ENCODE measurements at places on chromosomes 2 and 18. TPM values are rescaled to one million over a fixed set of nuclear protein-coding genes. Genes with fewer than 3 reads are reported as not detected.

The TNFRSF11A gene
- 0.17 TPM for total RNA-seq

DNA sequence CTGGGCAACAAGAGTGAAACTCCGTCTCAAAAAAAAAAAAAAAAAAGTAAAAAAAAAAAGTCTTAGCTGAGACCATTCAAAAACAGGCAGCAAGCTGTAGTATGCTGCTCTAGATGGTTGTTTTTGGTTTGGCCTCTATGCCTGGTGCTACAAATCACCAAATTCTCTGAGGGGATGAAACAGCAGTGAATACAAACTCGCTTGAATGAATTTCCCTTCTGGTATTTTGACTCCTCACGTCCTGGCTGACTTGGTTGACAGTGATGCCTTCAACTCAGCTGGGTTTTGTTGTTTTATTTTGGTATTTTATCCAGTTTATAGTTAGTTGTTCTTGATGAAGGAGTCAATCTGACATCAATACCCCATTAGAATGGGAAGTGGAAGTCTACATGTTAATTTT lies 3.3 kb upstream of the TCF7L1 start:
- no peak for DNase-seq

DNA sequence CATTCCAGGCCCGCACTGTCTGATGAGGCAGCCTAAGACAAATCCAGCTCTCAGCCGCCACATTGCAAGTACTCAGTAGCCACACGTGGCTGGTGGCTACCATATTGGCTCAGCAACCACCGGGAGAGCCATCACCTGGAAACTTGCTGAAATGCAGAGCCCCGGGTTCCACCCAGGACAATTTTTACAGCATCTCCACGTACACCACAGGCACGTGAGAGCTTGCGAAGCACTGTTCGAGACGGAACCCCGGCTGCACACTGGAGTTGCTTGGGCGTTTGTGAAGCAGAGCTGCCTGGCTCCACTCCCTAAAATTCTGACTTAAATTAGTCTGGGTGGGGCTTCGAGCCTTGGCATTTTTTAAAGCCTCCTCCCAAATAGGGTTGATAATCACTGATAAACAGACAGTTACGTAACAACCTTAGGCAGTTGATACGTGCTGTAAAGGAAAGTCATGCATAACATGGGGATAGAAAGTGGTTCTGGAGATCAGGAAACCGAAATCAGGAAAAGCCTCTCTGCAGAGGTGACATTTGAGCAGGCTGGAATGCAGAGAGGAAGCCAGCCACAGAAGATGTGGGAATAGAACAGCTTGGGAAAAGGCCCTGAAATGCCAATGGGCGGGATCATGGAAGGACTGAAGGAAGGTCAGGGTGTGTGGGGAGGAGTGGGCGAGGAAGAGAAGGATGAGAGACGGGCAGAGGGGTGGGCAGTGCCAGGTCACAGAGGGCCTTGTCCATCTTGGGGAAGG lies 6.2 kb downstream of the ASAP2 start:
- DNase-seq: no peak

- no peak for DNase-seq
Observed at GRCh38 chr2:14292964-14293363, 339.6 kb upstream of the LRATD1 start.

GRCh38 chr2:239960929-239961661 lies 64.0 kb downstream of the NDUFA10 start:
- no peak for DNase-seq

GRCh38 chr2:192828175-192828574 lies 633.4 kb upstream of the TMEFF2 start:
- DNase-seq: no peak

DNA sequence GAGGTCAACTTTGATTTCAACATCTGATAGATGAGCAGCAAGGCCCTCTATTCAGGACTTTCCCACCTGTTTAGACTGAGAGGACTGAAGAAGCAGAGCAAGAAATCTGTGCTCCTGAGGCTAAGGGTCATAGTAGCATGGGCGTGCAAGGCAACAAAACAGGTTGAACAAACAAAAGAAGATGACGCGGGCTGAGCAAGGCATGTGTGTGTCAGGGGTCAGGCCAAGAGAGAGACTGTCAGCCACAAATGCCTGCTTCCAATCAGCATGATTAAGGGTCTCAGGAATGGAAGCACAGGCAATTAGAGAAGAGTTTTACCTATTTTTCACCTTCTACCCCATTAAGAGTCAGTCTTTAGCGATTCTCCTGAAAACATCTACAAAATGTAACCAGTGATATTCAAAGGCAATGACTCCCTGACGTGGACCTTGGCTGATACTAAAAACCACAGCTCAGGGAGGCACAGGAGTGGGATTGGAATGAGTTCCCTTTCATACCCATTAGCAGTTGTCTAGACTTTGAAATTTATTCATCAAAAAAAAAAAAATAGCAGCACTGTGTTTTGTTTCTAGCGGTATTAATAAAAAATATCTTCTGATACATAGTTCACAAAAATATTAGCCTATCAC lies 81.9 kb downstream of the DYNAP start:
- DNase-seq: no peak

The ICOS gene
- not detected for total RNA-seq

The RMDN2 gene
- total RNA-seq: 2.4 TPM

The ZAP70 gene
- total RNA-seq: not detected

- no peak for DNase-seq
Observed at GRCh38 chr18:79537758-79538157, 141.8 kb upstream of the CTDP1 start.

DNA sequence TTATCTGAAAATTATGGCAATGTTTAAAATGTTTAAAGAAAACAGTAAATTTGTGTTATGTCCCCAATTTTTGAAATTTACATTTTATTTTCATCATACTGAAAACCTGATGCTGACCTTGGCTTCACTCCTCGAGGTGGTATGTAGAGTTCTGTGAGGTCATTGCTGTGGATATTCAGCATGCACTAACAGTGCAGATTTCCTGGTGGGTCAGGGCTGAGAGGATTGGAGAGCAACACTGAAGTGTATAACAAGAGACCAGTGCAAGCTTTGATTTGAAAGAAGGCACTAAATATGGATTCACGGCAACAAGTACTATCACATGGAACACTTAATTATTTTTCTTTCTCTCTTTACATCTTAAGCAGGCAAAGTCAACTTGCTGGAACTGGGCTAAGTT lies 134.1 kb downstream of the SLC8A1 start:
- DNase-seq: no peak
